ENCODE measurements at places on chromosomes 5 and 9. TPM values are rescaled to one million over a fixed set of nuclear protein-coding genes. Genes with fewer than 3 reads are reported as not detected.

Gene PRDM9
- not detected for polyA plus RNA-seq

Gene PCDHGC4
- polyA plus RNA-seq, result 0.05 TPM

Gene GRIA1
- 0.45 TPM for polyA plus RNA-seq

Gene SV2C
- 0.04 TPM for polyA plus RNA-seq

Gene HTR1A
- not detected for polyA plus RNA-seq

Gene ZFP37
- 1.3 TPM for polyA plus RNA-seq

All from adipose tissue (tissue), 3 donors.